ENCODE measurements at places on chromosomes 11 and 22.

DNA sequence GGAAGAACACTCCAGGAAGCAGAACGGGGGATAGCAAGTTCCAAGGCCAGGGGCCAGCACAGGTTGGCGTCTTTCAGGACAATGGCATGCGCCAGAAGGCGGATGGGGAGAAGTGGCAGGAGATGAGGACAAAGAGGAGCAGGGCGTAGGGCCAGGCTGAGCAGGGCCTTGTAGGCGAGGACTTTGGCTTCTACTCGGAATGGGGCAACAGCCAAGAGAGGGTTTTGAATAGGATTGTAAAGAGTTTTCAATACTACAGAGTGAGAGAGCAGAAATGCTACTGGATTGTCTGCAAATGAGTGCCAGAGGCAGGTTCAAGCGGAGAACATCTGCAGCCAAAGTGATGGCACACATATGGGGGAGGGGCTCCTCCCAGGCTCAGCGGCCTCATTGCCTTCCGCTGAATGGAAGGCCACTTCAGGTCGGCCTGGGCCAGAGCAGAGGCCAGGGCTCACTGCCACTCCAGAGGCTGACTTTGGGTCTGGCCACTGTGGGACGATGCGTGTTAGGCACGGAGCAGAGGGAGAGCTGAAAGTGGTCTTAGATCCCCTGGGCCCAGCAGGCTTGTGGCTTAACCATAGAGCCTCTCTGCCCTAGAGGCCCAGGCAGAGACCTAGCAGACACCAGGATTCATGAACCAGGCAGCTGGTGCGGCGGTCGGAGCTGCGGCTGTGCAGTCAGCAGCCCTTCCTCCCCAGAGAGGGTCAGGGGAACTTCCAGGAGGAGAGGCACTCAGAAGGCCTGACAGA is 118.2 kb downstream of the DSCAML1 start:
- no peak for DNase-seq

- DNase-seq, result no peak
These were observed 32.1 kb upstream of the SLC5A12 start for GRCh38 chr11:26753723-26754504.

GRCh38 chr11:81647374-81647773 is 1086.3 kb downstream of the FAM181B start:
- DNase-seq, result no peak

GRCh38 chr11:108847298-108847990 is 182.6 kb downstream of the DDX10 start:
- no peak for DNase-seq

GRCh38 chr11:117572129-117572528 is 224.9 kb downstream of the DSCAML1 start:
- DNase-seq, result no peak

GRCh38 chr11:93542811-93543229 is 371 bp downstream of the SMCO4 start:
- no peak for DNase-seq
